Stomach (tissue), 19 donors: ENCODE measurements at places on chromosomes 13 and 19. TPM values are rescaled to one million over a fixed set of nuclear protein-coding genes. Genes with fewer than 3 reads are reported as not detected.

DNA sequence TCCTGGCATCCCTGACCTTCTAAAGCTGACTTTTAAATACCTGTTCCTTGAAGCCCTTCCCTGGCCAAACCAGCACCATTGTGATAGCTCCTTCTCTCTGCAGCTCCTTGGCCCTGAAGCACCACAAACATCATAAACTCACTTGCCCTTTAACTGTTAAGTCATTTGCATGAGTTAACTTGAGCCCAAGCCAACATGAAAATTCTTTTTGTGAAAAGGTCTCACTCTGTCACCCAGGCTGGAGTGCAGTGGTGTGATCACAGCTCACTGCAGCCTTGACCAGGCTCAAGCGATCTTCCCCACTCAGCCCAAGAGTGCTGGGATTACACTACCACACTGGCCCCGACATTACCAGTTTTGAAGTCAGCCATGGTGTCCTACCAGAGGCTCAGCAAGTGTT is 87.8 kb downstream of the ZIC5 start:
- DNase-seq, result no peak

Gene SMAD9
- 5.0 TPM for polyA plus RNA-seq

DNA sequence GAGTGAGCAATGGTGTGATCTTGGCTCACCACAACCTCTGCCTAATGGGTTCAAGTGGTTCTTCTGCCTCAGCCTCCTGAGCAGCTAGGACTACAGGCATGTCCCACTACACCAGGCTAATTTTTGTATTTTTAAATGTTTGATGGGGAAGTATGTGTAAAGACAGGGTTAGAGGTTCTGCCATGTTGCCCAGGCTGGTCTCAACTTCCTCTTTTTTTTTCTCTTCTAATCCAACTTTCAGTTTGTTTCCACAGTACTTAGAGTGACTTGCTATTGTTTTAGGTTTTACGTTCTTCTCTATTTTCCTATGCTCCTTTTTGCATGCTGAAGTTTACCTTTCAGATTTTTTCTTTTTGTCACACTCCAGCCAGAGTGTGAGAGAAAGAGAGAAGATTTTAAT is 1433.0 kb downstream of the UQCRFS1 start:
- DNase-seq, result no peak

GRCh38 chr19:13128583-13128982 is 10.5 kb downstream of the NACC1 start:
- DNase-seq, result no peak

DNA sequence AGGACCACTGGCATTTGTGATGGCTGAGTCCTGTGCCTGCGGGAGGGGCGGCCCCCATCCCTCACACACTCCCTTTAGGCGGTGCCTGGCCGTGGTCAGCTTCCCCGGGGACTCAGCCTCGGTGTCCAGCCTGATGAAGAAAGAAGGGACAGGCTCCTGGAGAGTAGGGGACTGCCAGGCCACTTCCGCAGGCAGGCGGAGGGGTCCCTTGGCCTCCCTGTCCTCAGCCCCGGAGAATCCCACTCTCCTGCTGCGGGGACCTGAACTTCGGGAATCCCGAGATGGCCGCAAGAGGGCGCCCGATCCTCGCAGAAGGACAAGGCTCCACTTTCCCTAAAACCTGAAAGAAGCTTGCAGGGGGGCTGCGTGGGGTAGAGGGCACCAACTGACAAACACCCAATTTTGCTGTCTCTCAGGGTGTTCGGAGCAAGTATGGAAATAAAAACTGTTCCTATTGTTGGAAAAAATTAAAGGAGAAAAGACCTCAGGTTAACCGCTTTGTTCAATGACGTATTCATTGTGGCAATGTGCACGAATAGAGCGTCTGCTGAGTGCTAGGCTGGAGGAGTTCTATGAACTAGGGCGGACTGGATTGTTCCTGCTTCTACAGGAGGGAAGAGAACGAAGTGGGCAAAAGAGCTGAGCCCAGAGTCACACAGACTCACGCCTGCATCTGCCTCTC is 297.3 kb downstream of the ZNF536 start:
- peak; percentile 84 for DNase-seq

Gene HNRNPM
- 90.0 TPM for polyA plus RNA-seq

GRCh38 chr19:17097593-17098126 is 22.1 kb downstream of the MYO9B start:
- no peak for DNase-seq

DNA sequence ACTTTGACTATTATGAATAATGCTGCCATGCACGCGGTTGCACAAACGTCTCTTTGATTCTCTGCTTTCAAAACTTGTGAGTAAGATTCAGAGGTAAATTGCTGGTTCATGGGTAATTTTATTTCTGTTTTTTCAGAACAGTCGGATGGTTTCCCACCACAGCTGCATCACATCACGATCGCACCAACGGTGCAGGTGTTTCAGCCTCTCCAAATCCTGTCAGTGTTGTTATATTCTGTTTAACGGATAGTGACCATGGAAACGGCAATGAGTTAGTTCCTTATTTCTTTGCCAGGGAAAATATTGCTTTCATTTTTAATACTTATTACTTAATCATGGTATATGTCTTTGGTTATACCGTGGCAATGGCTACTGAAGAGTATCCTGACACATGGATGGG is 19.1 kb upstream of the ZNF835 start:
- peak; percentile 9 for DNase-seq

Gene RYR1
- 0.68 TPM for polyA plus RNA-seq

GRCh38 chr13:27962128-27962841 is 6.8 kb downstream of the CDX2 start:
- no peak for DNase-seq
